Metanephros (tissue), 2 donors: ENCODE measurements at places on chromosomes 4 and X. TPM values are rescaled to one million over a fixed set of nuclear protein-coding genes. Genes with fewer than 3 reads are reported as not detected.

The TNIP3 gene
- 1.5 TPM for total RNA-seq

The CCSER1 gene
- 98.9 TPM for total RNA-seq

The SMIM31 gene
- not detected for total RNA-seq

The COL4A6 gene
- total RNA-seq, result 14.2 TPM

The CT47A7 gene
- total RNA-seq, result not detected

The MYOZ2 gene
- 10.6 TPM for total RNA-seq

The NONO gene
- total RNA-seq, result 409 TPM

The PLXNB3 gene
- total RNA-seq, result 2.5 TPM

The SLC49A3 gene
- 7.5 TPM for total RNA-seq

The GAGE12F gene
- total RNA-seq, result not detected

The LRRC66 gene
- 0.82 TPM for total RNA-seq

The AMBN gene
- 0.47 TPM for total RNA-seq

The MAGEA9B gene
- not detected for total RNA-seq

The TIMM8A gene
- total RNA-seq, result 7.1 TPM

The C4orf50 gene
- 0.06 TPM for total RNA-seq

The IL1RAPL1 gene
- 11.2 TPM for total RNA-seq

The MAGEA4 gene
- total RNA-seq, result not detected

The BMX gene
- 0.70 TPM for total RNA-seq

The FSTL5 gene
- 2.2 TPM for total RNA-seq

The COX7B2 gene
- not detected for total RNA-seq

The UGT2B15 gene
- not detected for total RNA-seq

The TLL1 gene
- total RNA-seq, result 4.1 TPM

The PHKA1 gene
- 6.4 TPM for total RNA-seq

The TMEM128 gene
- 25.2 TPM for total RNA-seq
